Umbilical cord (tissue), 2 donors: ENCODE measurements at places on chromosomes 3 and 15. TPM values are rescaled to one million over a fixed set of nuclear protein-coding genes. Genes with fewer than 3 reads are reported as not detected.

EHHADH gene
- total RNA-seq: 7.7 TPM

ANKRD34C gene
- 0.72 TPM for total RNA-seq

PLA2G4F gene
- 3.1 TPM for total RNA-seq

PLAAT1 gene
- 2.4 TPM for total RNA-seq

TRIM42 gene
- total RNA-seq: 2.2 TPM

RTP1 gene
- not detected for total RNA-seq

AMT gene
- 13.5 TPM for total RNA-seq

RARB gene
- 30.3 TPM for total RNA-seq

FBXW12 gene
- 6.0 TPM for total RNA-seq

SCAANT1 gene
- total RNA-seq: not detected
